ENCODE measurements at places on chromosomes 1 and 21.
A peak's percentile ranks its signal among the peaks of the same experiment; 100 is the strongest.

DNA sequence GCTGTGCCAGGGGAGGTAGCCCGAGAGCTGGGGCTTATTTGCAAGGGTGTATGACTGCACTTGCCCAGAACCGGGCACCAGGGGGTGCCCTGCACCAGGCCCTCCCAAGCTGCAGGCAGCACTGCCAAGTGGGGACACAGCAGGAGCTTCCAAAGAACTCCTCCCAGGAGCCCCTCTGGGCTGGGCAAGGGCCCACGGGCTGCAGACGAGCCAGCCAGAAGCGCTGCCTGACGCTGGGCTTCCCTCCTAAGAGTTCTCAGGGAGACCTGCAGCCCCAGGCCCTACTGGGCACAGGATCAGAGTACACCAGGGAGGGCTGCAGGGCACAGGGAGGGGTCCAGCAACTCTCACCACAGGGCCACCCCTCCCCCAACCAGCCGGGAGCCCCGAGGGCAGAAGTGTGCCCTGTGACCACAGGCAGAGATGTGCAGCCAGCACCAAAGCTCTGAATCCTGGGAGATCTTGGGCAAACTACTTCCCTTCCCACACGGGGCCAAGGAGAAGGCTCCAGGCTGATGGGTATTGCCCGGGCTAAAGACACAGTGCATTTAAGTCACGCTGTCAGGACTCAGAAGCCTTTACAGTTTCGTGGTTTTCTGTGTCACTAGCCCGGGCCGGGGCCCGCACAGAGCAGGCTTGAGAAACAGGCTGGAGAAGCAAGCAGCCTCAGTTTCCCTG lies 63.4 kb downstream of the KCNAB2 start:
- DNase-seq, result peak; percentile 63

GRCh38 chr1:212585210-212585609 lies 23.4 kb upstream of the ATF3 start:
- DNase-seq, result no peak

- DNase-seq, result no peak
These were observed 177.6 kb downstream of the RASAL2 start for GRCh38 chr1:178271471-178271870.

GRCh38 chr1:8169364-8170058 lies 143.4 kb upstream of the ERRFI1 start:
- peak; percentile 14 for DNase-seq

DNA sequence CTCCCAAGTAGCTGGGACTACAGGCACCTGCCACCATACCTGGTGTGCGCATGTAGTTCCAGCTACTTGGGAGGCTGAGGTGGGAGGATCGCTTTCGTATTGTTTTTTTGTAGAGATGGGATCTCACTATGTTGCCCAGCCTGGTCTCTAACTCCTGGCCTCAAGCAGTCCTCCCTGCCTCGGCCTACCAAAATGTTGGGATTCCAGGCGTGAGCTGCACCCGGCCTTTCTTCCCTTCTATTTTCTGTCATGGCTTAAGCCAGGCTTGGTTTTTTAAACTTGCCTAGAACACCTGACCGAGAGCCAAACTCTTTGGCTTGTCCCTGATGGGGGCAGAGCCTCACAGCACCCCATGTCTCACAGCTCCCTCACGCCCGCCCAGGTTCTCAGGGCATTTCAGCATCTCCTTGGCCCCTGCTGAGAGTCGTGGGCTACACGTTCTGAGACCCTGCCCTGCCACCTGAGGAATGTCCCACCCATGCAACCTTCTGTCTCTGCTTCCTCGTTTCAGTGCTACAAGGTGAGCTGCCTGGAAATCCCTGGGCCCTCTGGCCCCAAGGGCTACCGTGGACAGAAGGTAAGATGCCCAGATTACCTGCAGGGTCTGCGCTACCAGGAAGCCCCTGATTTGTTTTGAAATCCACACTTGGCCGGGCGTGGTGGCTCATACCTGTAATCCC lies 15.7 kb downstream of the COL6A2 start:
- peak; percentile 2 for DNase-seq

GRCh38 chr1:193110864-193111263 lies 5.7 kb upstream of the GLRX2 start:
- DNase-seq, result no peak

DNA sequence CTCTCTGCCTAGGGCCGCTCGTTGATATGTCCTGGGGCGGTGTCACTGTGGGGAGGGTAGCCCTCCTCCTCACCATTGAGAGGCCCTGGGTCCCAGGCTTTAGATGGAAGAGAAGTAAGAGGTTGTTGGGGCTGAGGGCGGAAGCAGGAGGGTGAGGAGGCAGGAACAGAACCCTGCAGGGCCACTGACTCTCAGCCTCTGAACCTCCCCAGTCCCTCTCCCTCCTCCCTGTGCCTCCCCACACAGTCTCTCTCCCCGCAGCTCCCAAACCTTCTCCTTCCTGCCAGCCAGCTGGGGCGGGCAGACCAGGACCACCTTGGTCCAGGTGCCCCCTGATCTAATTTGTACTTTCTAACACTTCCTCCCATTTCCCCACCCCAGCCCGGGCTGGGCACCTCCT lies 14.3 kb upstream of the FAM131C start:
- no peak for DNase-seq

- DNase-seq, result no peak
These were observed 83.8 kb downstream of the ZC3H11B start for GRCh38 chr1:219529116-219529515.

- no peak for DNase-seq
These were observed 397.6 kb downstream of the LRRIQ3 start for GRCh38 chr1:73800376-73800775.

DNA sequence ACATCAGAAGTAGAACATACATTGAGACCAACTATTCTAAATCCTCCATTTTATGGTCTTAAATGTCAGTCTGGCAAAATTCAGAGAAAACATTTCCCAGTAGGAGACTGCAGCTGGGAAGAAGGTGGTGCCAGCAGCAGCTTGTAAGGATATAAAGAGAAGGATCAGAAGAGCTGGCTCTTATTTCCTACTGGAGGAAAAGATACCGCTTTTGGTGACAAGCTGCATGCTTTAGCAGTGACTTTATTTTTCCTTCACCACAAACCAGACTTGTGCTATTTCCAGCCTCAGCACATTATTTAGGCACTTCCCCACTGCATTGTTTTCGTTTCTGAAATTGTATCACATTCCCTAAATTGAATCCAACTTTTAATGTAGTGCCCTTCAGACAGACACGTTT lies 28.4 kb downstream of the RNF11 start:
- no peak for DNase-seq

DNA sequence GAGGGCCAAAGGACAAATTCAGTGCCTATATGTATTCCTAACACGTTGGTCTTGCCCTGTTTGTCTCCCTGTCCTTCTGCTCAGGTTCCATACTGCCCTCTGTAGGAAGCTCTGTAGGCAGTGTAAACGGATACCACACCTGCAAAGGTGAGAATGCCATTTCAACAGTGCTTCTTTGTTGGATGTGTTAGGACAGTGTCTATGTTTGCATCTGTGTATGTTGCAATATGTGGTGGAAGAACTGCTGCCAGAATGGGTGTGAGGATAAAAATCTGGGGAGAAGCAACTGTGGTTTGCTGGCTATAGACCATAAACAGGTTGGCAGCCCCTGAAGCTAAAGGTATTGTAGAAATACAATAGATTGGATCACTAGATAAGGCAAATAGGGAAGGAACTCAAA lies 113.1 kb upstream of the BMP8A start:
- no peak for DNase-seq
